ENCODE measurements at places on chromosomes 7 and 10. TPM values are rescaled to one million over a fixed set of nuclear protein-coding genes. Genes with fewer than 3 reads are reported as not detected.

DNA sequence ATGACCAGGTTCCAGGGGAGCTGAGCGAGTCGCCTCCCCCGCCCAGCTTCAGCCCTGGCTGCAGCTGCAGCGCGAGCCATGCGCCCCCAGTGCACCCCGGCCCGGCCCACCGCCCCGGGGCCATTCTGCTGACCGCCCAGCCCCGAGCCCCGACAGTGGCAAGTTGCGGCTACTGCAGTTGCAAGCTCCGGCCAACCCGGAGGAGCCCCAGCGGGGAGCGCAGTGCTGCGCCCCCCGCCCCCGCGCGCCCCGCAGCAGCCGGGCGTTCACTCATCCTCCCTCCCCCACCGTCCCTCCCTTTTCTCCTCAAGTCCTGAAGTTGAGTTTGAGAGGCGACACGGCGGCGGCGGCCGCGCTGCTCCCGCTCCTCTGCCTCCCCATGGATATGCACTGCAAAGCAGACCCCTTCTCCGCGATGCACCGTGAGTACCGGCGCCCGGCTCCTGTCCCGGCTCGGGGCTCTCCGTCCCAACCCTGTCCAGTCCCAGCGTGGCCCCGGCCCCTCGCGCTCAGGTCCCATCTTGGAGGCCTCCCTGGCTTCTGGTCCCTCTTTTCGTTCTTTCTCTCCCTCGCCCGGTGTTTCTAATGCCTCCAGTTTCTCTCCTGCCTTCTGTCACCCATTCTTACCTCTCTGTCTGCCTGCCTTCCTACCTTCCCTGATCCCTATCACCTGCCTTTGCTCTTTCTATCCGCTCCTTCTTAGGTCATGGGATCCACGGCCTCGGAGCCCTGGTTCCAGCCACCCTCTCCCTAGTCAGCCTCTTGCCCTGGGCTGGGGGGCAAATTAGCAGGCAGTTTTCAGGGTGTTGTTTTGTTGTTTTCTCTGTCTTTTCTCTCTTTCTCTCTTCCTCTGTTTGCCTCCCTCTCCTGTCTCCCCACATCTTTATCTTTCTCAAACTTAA, 751 bp downstream of the PAX2 start:
- peak; percentile 87 for DNase-seq

C10orf62 gene
- total RNA-seq: not detected

- DNase-seq: no peak
These were observed 877.6 kb downstream of the LRMDA start for GRCh38 chr10:76309070-76309469.

DNA sequence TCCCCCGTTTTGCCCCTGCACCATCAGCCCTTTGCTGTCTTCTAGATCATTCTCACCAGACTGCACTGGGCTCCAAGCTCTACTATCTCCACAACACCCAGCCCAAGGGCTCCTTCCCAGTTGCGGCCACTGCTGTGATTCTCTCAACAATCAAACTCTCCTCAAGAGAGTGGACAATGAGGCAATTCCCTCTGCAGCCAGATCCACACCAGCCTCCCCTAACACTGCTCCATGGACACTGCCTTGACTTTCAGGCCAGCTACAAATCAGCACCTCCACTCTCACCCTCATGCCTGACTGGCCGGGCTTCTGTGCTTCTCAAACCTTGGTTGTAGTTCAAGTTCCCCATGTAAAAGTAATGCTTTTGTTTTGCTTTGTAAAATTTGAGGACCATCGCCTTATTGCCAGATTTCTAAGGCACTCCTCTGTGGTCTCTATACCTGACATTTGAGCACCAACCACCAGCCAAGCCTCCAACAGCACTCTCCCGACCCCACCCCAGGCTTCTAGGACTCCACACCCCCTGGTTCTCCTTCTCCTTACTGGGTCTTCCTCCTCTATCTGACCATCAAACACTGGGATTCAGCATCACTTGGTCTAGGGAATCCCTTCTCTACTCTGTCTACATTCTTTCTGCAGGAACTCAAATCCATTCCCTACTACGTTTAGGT, 45.4 kb downstream of the PPIF start:
- peak; percentile 65 for DNase-seq

- DNase-seq: no peak
These were observed 86.0 kb downstream of the FANK1 start for GRCh38 chr10:125982260-125982948.

PAOX gene
- 3.6 TPM for total RNA-seq

DNA sequence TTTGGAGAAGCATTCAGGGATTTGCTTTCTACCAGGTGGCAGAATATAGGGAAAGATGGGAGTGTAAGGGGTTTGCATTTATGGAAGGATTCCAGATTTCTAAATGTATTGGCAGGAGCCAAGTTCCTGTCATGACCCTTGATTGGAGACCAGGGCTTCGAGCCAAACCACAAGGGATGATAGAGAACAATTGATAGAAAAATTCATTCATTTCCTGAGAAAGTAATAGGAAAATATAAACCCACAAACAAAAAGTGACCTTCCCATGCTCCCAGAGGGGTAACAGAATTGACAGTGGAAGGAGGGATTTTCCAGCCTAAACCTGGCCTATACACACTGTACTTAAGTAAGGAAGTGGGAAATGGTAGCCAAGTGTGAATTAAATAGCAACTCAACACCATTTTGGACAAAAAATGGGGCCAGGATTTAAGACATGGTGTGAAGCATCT, 22.4 kb upstream of the IFIT2 start:
- no peak for DNase-seq

- DNase-seq: no peak
These were observed 145.5 kb upstream of the CELF2 start for GRCh38 chr10:10872035-10872673.

DNA sequence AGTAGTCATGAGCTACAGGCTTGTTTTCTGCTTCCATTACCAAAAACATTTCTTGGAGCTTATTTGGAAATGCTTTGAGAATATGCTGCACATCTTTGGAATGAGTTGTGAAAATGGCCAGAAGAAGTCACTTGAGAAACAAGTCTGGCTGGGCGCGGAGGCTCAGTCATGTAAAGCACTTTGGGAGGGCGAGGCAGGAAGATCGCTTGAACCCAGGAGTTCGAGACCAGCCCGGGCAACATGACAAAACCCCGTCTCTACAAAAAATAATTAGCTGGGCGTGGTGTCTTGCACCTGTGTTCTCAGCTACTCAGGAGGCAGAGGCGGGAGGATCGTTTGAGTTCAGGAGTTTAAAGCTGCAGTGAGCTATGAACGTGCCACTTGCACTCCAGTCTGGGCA, 882 bp upstream of the CHCHD1 start:
- DNase-seq: no peak

DLX5 gene
- total RNA-seq: 0.22 TPM

RASA4B gene
- 16.3 TPM for total RNA-seq

POLL gene
- 15.5 TPM for total RNA-seq

SEMA3C gene
- total RNA-seq: 93.6 TPM

UCMA gene
- not detected for total RNA-seq

DNA sequence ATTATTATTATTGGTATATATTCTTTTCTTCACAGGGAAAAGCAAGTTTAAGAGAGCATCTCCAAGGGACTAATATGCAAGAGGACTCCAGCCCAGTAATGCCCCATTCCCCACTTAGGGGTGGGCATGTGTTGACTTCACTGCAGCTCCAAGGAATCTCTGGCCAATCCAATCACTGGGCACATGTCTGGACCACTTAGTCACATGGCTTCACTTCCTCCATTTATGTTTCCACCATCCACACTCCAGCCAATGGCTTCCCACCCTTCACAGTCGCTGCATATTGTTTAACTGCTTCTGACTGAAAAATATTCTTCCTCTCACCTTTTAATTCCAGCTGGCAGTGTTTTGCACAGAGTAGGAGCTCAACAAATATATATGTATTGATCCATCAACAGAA, 43.6 kb downstream of the FBXL13 start:
- DNase-seq: no peak

- DNase-seq: no peak
These were observed 12.0 kb downstream of the IFIT5 start for GRCh38 chr10:89426230-89426868.

GRCh38 chr7:156127166-156128134, 315.2 kb upstream of the SHH start:
- no peak for DNase-seq

GRCh38 chr7:137266764-137267163, 76.8 kb downstream of the PTN start:
- no peak for DNase-seq

BTRC gene
- total RNA-seq: 18.3 TPM

DNA sequence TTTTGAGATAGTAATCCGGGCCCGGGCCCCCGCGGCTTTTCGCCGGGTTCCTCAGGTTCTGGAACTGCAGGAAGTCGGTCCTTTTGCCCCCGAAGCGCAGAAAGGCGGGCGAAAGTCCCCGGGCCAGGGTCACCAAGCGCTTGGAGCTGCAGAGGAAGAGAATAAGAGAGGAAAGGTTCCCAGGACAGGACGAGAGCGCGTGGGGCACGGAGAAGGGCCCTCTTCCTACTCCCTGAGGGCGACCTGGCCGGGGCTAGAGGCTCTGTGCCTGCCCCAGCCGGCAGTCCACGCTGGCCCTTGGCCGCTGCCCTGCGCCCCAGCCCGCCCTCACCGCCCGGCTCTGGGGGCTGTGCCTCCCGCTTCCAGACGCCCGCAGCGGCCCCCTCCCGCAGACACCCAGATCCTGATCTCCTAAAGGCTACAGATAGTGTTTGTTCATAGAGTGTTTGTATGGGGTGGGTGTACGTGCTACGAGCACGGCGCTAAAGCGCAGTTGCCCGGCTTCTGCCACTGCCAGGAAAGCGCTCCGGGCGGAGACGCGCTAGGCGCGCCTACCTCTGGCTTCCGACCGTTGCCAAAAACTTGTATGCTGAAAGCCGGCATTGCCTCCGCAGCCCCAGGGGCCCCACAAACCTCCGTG, 3.2 kb downstream of the HPSE2 start:
- DNase-seq: no peak

NANOS1 gene
- 54.3 TPM for total RNA-seq

DNA sequence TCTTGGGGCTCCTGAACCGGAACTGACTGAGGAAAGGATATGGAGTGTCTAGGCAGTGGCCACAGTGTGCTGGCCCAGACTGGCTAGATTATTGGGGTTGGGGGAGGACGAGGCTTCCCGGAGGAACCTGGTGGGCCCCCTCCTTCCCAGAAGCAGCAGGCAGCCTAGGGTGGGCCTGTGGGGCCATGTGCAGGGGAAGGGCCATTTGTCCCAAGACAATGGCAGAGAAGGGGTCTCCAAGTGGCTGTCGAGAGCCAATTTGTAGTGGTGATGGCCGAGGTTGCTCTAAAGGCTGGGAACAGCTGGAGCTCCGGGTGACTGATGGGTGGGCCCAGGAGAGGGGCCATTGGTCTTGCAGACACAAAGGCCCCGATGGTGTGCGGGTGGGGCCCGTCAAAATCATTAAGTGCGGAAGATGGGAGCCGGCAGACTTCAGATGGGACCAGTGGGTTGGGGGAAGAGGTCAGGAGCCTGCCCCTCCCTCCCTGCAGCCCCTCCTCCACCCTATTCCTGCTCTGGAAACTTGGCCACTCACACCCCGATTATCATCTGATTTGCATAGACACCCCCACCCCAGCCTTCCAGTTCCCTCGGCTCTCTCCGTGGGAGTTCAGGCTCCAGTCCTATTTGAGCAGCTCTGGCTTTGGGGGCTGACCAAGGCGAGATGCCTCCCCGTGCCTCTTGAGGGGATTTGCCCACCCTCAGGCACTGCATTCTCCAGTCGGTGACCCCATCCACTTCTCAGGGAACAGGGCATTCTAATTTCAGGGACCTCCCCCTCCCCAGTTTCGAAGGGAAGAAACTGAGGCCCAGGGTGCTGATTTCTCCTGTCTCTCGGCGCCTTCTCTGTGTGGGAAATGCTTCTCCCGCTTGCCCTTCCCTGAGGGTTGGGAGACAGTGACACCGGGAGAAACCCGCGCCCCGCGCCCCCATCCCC, 36.0 kb upstream of the PAX2 start:
- peak; percentile 74 for DNase-seq

SFTPA2 gene
- total RNA-seq: not detected

DNA sequence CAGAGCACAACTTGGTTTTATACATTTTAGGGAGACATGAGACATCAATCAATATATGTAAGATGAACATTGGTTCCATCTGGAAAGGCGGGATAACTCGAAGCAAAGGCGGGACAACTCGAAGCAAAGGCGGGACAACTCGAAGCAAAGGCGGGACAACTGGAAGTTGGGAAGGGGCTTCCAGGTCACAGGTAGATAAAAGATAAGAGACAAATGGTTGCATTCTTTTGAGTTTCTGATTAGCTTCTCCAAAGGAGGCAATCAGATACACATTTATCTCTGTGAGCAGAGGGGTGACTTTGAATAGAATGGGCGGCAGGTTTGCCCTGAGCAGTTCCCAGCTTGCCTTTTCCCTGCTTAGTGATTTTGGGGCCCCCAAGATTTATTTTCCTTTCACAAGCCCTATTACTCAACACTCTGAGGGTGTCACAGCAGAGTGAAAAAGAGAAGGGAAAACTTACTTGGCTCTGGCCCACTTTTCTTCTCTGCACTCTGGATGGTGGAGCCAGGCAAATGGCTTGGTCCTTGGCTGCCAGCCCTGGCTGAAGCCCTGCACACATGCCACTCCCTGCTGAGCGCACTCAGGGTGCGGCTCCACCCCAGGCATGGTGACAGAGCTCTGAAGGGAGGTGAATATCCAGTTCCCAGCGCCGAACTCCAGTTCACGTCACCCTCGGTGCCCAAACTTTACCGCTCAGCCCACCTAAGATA, 46.7 kb downstream of the PARD3 start:
- no peak for DNase-seq

GRCh38 chr10:109875151-109875568, 48.2 kb downstream of the XPNPEP1 start:
- DNase-seq: no peak

DNA sequence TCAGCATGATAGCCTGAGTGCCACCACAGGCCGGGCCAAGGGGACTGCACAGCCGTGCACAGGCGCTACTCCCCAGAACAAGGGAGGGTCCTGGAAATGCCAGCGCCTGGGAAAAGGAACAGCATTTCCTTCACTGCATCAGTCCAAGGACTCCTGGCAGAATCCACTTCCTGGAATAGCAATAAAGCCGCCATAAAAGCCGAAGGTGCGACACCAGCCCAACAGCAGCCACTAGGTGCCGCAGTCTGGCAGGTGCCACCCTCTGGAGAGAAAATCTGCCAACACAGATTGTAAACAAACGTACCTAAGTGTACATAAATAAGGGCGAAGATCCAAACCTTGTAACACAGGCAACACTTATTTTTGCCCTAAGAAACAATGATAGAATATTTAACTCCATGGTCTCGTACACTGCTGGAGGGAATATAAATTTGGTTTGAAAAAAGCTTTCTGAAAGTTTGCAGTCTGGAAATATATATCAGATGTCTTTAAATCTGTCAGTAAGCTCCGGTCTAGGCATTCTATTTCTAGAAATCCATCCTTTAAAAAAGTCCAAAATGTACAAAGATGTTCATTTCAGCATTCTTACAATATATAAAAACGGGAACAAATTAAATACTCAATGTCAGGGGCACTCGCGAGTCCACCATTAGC, 22.2 kb downstream of the VOPP1 start:
- no peak for DNase-seq

GRCh38 chr7:158324397-158325360, 262.9 kb downstream of the PTPRN2 start:
- no peak for DNase-seq

CCDC172 gene
- not detected for total RNA-seq

ANKRD30A gene
- 3.5 TPM for total RNA-seq

SPOCK2 gene
- total RNA-seq: 5.8 TPM
